Astrocyte of the cerebellum (primary cell): ENCODE measurements at places on chromosomes 5 and 9.
A peak's percentile ranks its signal among the peaks of the same experiment; 100 is the strongest.

DNA sequence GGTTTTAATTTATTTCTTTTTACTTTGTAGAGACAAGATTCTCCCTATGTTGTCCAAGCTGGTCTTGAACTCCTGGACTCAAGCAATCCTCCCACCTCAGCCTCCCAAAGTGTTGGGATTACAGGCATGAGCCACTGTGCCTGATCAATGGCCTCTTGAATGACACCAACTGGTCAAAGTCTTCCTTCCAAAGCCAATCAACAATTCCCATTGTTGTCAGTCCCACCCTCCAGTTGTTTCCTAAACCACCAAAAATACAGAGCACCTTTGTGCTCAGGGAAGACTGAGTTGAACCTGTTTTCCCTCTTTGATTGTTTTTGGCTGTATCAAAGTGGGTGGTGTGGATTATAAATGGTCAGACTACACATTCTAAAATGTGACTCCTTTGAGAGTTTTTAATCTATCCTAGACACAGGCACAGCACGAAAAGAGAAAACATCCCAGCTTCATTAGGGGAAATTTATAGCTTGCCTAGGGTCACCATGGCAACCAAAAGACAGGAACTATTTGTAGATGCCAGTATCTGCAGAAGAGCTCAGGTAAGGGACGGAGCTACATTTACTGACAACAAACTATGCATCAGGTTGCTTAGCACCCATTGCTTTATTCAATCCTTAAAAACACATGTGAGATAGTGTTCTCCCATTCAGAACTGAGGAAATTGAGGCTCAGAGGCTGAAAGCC is 27.6 kb upstream of the ATP6V1G1 start:
- DNase-seq, result no peak

GRCh38 chr5:75363726-75364495 is 26.9 kb downstream of the HMGCR start:
- DNase-seq, result no peak

DNA sequence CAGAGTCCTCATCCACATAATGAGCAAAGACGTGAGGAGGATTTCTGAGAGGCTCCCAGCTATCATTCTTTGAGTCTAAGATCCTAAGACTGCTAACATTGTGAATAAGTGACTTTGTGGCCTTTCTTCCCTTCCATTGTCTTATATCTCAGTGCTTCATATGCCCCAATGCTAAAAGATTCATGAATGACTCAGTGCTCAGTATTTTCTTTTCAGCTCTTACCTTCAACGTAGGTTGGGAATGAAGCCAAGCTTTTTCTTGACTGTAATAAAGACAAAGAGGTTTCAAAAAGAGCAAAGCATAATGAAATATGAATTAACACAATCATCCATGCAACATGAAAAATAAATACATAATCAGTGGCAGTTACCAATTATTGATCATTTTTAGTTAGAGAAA is 146.4 kb downstream of the ENTREP1 start:
- DNase-seq, result peak; percentile 38

- DNase-seq, result peak; percentile 62
Measured at GRCh38 chr5:165630261-165630778, 2124.9 kb downstream of the MAT2B start.

GRCh38 chr9:115018547-115019435 is 88.4 kb upstream of the TNFSF8 start:
- peak; percentile 64 for DNase-seq

GRCh38 chr5:174464504-174465165 is 259.7 kb upstream of the MSX2 start:
- DNase-seq, result no peak

GRCh38 chr9:126723807-126724172 is 81.0 kb upstream of the ZBTB43 start:
- DNase-seq, result no peak

GRCh38 chr5:161803-162110 is 29.5 kb upstream of the LRRC14B start:
- no peak for DNase-seq

DNA sequence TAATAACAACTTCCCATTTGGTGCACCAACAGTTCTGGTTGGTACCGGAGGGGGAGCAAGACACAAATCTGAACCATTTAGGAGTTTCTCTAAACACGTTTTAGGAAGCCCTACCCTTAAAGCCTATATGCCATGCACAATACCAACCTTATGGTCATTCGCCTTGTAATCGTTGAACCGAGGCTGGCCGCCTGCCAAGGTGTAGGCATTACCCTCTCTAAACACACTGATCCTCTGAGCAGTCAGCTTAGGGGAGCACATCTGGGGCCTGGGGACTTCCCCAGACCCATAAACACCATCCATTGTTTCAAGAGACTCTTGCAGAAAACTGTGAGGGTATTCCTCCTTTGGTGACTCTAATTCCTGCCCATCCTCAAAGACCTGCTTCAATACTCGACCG is 328 bp downstream of the GRXCR2 start:
- no peak for DNase-seq

DNA sequence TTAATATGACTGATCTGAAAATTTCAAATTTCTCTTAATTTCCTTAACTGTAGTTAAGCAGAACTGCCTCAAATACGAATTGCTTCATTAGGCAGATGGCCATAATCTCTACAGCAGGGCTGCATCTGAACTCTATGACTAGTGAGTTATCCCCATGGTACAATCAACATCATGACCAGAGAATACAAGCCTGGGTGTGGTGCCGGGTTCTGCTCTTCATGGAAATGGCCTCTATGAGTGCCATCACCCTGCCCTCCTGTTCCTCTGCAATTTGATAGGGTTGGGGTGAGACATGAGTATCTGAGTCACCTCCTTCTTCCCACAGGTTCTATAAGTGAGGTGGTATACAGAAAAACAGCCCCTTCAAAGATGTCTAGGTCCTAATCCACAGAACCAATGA is 235.9 kb downstream of the AP3B1 start:
- no peak for DNase-seq

DNA sequence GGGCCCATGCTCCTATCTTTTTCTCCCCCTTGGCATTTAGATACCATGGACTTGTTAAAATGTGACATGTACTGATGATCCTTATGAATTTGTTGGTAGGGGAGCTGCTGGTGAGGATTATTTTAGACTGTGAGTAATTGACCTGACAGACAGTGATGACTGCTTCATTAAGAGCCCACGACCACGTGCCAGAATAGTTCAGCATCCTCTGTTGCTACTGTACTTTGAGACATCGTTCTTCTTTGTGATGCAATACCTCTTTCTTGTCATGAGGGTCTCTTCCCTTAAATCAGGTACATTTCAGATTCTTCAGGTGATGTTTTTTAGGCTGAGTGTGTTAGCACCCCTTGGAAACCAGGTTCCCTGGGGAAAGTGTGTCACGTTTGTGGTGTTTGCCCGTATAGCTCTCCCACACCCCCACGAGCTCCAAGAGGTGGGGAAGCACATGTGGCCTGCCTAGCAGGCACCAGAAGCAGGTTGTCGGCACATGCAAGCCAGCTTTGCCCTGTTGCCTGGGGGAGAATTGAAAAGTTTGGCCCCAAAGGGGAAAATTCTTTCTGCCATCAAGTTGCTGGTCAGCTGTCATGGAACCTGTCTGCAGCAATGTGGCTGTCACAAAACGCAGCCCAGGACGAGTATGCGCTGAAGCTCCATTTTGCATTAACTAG is 25.1 kb downstream of the QRFP start:
- no peak for DNase-seq

DNA sequence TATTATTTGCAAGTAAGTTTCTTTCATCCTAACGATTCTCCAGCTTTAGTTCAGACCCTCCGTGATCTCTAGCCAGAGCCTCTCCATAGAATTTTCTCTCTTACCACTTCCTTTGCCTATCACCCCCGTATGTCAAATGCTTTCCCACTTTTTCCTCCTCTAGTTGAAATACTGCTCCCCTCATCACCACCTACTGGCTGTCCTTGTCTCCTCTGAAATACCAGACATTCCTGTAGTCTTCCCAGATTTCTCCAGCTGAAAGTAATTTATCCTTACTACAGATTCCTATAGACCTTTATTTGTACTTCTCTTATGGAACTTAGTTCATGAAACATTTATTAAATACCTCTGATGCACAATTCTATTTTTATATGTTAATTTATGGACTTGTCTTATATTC is 36.0 kb upstream of the GLIPR2 start:
- DNase-seq, result peak; percentile 15

DNA sequence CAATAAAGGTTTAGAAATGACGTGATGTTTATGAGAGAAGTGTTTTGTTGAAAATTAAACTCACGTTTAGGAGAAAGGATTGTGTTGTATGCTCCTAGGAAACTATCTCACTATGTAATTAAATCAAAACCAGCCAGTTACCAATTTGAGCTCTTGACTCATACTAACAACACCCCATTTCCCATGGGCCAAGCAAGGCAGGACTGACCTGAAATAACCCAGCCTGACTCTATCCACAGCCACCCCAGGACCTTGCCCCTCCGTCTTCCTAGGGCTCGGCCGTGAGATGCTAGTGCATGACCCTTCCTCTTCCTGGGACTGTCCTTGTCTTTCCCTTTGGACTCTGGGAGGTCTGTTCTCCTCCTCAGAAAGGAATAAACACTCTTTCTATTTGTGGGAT is 16.4 kb downstream of the TLR4 start:
- DNase-seq, result no peak

DNA sequence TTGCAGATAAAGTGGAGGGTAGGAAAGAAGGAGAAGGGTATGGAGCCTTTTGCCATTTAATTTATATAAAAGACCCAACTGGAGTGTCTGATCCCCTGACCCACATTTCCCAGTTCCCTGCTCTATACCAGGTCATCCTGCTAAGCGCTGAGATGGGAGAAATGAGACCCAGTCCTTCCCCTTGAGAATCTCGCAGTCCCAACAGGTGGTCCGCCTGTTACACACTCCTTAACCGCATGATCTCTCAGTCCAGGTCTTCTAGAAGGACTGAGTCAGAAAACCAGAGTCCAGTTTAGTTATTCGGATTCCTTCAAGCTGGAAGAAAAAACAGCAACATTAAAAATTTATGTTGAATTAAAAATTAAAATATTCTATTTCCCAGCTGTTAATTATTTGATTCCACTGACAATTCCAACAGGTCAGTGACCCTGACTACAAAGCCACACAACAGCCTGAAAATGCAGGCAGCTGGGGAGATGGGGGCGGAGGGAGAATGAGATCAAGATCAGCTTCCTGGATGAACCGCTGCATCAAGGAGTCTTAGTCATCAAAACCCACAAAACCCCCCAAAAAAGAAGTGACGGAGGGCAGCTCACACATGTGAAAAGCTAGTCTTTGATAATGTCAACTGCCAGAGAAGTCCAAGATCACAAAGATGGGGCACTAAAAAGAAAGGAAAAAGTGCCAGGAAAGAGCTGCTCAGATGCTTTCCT is 44.0 kb downstream of the GGTA1 start:
- no peak for DNase-seq

GRCh38 chr5:87113861-87114260 is 153.8 kb upstream of the RASA1 start:
- DNase-seq, result peak; percentile 72

- no peak for DNase-seq
Measured at GRCh38 chr5:94480486-94480885, 137.9 kb downstream of the KIAA0825 start.

DNA sequence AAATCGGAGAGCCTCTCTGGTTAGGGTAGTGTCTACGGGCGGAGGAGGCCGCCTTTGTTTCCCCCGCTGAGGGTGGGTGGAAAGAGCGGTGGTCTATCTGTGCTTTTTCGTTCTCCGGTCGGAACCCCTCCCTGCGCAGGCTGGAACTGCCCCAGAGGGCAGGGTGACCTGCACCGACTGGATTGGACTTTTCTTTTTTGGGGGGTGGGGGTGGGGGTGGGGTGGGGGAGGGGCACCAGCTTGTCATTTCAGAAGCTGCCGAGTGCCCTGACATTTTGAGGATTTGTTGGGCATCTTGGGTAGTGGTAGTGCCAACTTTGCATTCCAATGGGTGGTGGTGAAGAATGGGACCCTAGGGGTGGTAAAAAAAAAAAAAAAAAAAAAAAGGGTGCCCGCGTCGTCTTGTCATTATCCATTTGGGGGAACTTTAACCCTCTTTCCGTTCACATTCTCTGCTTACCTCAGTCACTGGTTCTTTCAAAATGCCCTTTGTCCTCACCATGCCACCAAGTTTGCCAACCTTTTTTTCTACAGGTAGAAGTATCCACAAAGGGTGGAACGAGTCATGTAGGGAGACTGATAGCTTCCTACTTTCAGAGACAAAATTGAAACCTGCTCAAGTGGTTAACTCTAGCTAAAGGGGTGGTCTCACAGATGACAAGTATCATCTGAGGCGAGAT is 1.3 kb downstream of the UBE2R2 start:
- no peak for DNase-seq

- peak; percentile 48 for DNase-seq
Measured at GRCh38 chr9:133782157-133783130, 44.3 kb upstream of the SARDH start.

- no peak for DNase-seq
Measured at GRCh38 chr9:23493219-23493618, 332.8 kb downstream of the ELAVL2 start.

DNA sequence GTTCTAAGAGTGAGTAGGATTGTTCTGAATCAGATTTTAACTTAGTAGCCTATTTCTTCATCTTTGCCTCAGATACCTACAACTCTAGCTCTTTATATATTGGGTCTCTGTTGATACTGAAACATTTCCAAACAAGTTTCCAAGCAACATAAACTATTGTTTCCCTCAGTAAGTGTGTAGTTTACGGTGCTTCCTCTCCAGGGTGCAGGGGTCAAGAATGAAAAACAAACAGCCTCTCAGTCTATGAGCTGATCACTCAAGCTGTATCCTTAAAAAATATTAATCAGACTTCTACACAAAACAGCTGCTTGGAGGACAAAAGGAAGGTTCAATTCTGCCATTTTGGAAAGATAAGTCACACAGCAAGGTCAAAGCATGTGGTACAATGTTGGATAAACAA is 75.0 kb downstream of the ADAMTS12 start:
- DNase-seq, result no peak

DNA sequence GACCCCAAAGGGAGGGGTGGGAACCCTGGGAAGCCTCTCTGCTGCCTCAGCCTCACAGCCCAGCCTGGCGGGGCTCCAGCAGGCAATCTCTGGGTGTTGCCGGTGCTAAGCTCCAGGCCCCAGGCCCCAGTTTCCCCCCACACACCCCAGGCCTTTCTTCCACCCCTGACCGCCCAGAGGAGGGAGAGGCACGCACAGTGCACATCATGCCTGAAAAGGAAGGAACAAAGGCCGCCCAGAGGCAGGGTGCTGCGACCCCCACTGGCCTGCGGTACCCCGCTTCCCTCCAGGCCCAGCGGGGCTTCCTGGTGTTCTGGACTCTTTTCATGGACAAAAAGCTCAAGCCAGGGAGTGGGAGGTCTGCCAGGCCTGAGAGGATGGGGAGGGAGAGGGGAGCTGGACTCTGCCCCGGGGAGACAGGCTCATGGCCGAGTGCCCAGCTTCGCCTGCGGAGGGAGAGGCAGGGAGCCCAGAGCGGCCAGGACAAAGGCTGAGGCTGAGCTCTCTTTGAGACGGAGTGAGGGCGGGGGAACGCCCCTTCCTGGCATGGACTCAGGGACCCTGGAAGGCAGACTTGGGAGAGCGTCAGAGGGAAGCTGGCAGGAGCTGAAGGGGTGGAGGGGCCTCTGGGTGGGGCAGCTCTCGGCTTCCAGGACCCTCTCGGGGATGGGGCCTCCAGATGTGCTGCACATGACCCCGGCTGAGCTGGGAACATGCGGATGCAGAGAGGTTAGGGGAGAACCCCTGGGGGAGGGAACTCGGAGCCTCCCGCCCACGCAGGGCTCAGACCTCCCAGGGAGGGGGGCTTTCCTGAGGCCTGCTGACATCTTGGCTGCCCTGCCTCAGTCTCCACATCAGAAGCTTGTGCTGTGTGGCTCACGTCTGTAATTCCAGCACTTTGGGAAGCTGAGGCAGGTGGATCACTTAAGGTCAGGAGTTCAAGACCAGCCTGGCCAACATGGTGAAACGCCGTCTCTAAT is 1.8 kb upstream of the ENTPD2 start:
- peak; percentile 80 for DNase-seq
